HuH-7 (cell line): ENCODE measurements at places on chromosomes 12 and 14.

- DNase-seq = no peak
Measured at GRCh38 chr14:68405961-68406360, 386.9 kb downstream of the ZFP36L1 start.

GRCh38 chr14:102056694-102057442 is 30.0 kb downstream of the HSP90AA1 start:
- DNase-seq = no peak

DNA sequence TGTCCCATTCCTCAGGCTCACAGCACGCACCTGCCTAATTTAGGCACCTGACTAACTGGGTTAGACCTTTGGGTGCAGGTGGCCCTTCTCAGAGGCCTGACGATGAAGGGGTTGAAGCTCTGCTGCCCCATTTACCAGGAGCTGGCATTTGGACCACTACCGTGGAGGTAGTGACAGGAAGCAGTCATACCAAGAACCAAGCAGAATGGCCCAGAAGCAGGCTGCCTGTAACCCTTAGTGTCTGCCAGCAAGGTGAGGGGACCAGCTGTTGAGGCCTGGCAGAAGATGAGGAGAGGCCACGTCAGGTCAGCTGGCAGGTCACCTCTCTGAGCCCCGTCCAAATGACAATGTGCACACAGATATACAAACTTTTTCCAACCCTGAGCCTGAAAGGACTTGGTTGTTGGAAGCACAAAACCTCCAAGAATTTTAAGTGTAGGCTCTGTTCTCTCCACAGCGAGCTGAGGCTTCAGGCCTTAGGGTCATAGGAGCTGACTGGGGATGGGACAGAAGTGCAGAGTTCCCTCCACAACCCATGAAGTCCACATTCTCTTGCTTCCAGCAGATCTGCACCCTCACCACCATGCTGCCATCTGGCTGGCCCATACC is 23.1 kb downstream of the VASH1 start:
- DNase-seq = no peak

DNA sequence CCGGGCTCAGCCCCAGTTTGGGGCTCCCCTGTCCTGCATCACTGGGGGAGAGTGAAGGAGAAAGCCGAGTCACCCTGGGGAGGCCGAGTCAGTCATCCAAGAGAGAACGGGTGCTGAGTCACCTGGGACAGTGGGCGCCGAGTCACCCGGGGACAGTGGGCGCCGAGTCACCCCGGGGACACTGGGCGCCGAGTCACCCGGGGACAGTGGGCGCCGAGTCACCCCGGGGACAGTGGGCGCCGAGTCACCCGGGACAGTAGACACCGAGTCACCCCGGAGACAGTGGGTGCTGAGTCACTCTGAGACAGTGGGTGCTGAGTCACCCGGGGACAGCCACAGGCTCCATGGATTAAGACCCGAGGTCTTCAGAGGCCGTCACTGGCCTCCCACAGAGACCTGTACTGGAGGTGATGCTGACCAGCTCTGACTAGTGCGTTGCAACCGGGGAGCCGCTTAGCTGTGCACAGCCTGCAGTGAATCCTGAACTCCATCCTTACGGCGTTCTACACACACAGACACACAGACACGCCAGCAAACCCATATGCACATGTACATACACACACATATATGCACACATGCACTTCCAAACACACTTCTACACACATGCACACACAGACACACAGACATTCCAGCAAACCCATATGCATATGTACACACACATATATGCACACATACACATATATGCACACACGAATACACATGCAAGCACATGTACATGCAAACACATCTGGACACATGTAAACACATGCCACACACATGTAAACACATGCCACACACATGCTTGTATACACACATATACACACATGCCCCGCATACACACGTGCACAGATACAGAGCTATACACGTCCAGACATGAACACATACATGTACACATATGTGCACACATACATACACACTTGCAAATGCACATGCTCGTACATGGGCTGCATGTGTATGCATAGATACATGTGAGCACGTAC is 64.9 kb upstream of the GALNT9 start:
- no peak for DNase-seq

GRCh38 chr12:106235770-106236169 is 12.1 kb downstream of the CKAP4 start:
- DNase-seq = no peak

- DNase-seq = no peak
Measured at GRCh38 chr12:111173836-111174235, 195.1 kb downstream of the PHETA1 start.

DNA sequence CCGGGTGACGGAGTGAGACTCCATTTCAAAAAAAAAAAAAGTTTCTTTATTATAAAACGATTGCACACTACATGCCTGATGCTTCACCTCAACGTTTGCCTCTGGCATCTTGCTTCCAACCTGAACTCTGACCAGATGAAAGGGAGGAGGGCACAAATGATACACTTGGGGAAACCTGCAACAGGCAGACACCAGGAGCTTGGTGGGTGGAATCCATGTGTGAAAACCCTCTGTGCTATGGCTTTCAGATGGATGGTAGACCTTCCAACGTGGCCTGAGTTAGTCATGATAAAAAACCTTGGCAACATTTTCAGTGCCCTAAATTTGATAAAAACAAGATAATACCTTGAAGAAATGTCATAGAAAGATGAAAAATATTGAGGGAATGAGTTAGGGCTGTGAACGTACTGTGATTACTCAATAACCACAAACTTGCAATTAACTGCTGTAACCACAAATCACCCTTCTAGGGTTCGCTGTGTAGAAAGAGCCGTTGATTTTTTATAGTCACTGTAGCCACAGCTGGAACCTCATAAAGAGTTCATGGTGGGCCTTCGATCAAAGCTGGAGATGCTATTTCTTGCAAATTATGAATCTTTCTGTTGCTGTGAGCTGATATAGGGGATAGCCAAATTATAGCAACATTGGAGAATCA is 26.1 kb upstream of the GZMB start:
- DNase-seq = no peak

DNA sequence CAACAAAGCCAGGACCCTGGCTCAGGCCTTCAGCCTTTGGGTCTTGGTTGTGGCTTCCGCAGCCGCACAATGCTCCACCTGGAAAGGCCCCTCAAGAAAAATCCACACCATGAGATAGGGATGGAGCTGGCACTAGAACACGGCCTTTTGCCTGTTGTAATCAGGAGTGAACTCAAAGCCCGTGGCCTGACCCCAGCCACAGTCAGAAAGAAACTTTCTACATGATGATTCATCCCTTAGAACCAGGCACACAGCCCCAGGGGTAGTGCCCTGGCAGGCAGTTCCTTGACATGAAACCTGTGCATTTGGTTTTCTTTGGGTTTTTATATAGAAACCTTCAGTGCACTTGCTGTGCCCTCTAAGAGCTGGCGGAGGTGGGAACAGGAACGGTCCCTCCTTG is 5.1 kb downstream of the CLMN start:
- no peak for DNase-seq

DNA sequence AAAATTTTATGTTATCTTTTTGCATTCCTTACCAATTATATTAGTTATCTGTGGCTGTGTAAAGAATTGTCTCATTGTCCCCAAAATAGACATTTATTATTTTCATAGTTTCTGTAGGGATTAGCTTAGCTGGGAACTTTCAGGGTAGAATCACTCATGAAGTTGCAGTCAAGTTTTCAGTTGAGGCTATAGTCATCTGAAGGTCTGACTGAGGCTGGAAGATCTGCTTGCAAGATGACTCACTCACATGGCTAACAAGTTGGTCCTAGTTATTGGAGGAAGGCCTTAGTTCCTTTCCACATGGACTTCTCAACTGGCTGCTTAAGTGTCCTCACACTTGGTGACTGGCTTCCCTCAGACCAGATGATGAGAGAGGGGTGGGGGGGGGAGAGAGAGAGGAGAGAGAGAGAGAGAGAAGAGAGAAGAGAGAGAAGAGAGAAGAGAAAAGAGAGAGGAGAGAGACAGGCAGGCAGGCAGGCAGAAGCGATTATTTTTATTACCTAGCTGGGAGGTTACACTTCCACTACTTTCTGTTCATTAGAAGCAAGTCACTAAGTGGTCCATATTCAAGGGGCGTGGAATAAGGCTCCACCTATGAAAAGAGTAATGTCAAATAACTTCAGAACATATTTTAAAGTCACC is 6.4 kb downstream of the AP5M1 start:
- DNase-seq = no peak

DNA sequence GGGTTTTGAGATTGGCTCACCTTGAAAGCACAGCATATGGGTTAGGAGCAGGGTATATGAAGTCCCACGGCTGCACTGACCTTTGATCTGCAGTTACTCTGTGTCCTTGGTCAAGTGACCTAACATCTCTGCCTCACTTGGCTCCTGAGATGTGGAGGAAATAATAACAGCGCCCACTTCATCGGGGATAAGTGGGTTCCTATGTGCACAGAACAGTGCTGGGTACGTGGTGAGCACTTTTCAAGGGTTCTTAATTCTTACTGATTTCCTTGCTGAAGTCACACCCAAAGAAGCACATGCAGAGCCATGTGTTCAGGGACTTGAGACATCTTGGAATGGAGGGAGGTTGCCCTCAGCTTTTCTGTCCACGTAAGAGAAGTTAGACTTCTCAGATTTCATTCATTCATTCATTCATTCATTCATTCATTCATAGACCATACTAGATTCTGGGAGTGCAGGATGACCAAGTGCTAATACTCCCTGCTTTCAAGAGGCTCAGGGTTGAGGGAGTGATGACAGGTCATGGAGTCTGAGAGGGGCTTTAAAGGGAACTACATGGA is 39.4 kb downstream of the ADGRD1 start:
- DNase-seq = no peak
